ENCODE measurements at places on chromosomes 5 and 9.
A peak's percentile ranks its signal among the peaks of the same experiment; 100 is the strongest.

GRCh38 chr9:137748311-137748710, 129.3 kb upstream of the CACNA1B start:
- no peak for DNase-seq

GRCh38 chr5:81761270-81761669, 10.4 kb upstream of the SSBP2 start:
- no peak for DNase-seq

GRCh38 chr9:90642570-90643539, at the start of gene DIRAS2:
DIRAS2 (minus strand) TSS chr9:90642824; CDS start chr9:90613827, 28,997 bp downstream.
- no peak for DNase-seq

DNA sequence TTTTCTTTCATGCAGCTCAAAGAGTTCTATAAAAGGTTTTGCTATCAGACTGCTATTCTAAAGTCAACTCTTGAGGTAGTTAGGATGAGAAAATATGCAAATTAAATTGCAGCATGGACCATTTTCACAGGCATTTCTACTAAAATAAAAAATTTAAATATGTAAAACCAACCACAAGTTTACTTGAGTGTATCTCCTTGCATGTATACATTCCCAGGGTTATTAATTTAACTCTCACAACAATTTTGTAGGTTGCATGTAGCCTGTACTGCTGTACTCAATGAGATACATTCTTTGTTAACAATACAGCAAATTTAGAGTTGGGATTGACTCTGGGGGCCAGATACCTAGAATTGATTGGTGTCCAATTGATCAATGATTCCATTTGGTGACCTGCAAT, 265.8 kb downstream of the MED10 start:
- DNase-seq = no peak

DNA sequence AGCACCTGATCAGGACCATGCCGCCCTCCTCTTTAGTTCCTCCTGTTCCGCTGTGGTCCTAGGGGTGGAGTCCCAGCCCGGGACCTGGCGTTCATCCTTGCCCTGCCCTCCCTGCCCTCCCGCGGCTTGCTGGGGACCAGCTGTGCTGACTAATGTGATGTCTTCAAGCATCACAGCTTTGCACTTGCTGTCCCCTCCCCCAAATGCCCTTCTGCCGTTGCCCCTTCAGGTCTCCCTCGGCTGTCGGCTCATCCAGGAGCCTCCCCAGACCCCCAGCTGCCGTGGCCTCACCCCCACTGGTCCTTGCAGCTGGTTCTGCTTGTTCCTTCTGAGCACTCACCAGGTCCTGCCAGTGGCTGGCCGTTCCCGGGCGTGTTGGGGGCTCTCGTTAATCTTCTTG, 19.9 kb downstream of the RXRA start:
- DNase-seq = no peak

GRCh38 chr5:1538741-1539392, 15.1 kb upstream of the LPCAT1 start:
- no peak for DNase-seq

- no peak for DNase-seq
These were observed 81.8 kb downstream of the ANKRD33B start for GRCh38 chr5:10645671-10646070.

GRCh38 chr9:86795823-86796553, 151.3 kb downstream of the GAS1 start:
- DNase-seq = no peak

GRCh38 chr5:2193542-2194235, 311.0 kb upstream of the IRX4 start:
- no peak for DNase-seq

DNA sequence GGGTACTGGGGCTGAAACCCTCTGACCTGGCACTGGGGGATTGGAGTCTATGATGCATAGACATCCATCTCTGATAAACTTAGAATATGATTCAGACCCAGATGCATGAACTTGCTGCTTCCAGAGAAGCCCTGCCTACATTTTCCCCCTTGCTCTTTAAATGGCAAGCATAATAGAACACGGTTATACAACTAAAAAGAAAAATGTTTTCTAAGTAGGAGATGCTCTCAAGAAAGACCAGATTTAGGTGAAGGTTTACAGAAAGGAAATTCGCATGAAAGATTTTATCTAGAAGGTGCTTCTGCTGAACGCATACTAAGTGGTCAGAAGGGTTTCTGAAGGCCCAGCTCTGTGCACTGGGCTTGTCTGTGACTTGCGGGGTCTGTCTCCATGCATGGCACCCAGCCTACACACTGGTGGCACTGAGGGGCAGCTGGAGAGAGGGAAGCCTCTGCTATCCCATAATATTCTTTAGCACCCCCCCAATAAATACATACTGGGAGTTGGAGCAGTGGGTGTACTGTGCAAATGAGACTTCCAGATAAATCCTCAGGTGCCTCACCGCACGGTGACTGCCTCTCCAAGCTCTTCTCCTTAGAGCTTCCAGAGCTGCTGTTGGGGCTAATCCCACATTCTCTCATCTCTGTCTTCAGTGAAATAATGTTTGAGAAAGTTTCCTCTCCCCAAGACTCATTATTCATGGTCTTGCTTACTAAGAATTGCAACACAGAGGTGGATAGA, 114.6 kb downstream of the FSTL4 start:
- no peak for DNase-seq

GRCh38 chr9:129679537-129679936, 14.1 kb downstream of the PRRX2 start:
- no peak for DNase-seq

DNA sequence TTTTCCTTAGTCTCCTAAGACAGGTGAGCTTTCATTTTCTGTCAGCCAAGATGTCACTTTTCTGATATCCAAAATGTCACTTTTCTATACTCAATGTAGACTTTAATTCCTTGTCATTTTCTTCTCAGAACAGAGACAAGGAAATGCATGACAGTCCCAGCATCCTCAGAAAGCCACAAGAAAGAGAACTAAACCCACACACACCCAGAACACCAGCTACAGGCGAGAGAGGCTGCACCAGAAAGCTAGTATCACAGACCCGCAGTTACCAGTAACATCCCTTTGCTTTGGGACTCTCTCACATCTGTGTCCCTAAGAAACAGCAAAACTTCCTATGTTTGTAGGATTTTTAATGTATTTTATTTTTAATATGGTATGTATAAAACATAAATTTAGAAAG, 17.1 kb downstream of the TRMO start:
- peak; percentile 26 for DNase-seq

DNA sequence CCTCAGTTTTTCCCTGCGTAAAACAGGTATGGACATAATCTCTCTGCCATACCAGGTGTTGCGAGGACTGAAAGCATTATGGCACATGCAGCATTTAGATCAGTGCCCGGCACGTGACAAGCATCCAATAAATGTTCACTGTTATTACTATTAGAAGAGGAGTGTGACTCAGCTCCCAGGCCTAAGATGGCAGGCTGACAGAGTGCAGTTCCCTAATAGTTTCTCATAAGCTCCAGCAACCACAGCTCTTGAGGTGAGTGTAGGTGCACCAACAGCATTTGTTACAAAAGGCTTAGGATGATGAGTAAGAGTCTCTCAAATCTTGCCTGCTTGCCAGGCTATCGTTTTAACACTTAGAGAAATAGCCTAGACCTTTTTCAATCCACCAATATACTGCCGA, 28.9 kb upstream of the GLIS3 start:
- DNase-seq = no peak

DNA sequence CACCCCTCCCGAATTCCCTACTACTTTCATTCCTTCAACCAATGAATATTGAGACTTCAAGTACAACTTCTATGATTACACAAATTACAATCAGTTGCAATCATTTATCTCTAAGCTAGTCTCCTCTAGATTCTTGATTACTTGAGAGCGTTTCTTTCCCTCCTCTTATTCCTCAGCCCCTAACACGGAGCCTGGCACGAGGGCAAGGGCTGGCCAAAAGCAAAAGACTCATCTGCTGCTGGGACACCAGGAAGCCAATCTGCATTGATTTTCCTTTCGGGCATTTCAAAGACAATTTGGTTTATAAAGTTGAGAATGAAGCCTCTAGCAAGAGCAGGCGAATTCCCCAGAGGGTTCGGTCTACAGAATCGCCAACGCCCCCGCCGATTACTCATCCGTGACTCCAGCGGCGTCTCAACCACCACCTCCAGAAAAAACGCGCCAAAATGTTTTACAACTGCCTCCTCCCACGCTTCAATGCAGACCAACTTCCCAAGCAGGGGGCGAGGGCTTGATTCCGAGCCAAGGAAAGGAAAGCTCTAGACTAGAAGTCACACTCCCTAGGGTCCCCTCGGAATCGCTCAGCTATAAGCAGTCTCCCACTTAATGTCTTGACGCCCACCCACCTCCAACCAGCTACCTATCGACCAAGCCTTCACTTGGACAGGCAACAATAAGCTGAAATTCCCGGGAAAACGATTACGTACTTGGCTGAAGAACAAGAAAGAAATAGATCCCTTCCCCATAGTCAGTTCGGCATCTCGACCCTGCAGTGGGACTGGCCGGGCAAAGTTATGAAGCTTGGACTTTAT, 1.5 kb downstream of the PCSK1 start:
- DNase-seq = no peak

DNA sequence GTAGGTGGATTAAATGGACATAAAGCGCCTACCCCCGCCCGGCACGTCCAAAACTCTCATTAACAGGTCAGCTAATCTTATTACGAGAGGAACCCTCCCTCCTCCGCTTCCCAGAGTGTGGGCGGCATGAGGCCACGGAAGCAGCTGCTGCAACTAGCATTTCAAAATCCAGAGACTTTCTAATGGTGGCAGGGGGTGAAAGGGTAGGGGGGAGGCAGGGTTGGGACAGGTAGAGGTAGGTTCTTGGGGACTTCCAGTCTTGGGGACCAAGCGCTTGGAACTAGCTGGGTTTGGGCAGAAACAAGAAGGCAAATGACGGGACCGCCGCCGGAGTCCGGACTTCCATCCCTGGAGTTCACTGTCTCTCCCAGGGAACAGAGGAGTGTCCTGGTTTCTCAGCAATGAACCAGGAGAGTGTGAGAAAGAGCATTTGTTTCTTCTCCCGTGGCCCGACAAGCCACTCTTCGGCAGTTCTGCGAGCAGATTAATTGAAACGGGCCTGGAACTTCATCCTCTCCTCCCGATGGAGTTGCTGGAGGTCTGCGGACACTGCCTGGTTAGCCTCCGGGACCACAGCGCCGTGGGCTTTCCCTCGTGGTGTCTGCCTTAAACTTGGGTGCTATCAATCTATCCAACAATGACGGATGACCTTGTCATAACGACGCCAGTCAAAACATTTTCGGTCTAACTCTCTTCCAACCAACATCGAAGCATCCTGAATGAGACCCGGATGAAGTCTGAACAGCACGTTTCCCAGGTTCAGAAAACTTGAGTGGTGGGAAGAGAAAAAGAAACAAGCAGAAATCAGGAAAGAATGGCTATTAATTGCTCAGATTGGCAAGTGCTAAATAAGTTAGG, 1.6 kb upstream of the PRDM6 start:
- DNase-seq = no peak

DNA sequence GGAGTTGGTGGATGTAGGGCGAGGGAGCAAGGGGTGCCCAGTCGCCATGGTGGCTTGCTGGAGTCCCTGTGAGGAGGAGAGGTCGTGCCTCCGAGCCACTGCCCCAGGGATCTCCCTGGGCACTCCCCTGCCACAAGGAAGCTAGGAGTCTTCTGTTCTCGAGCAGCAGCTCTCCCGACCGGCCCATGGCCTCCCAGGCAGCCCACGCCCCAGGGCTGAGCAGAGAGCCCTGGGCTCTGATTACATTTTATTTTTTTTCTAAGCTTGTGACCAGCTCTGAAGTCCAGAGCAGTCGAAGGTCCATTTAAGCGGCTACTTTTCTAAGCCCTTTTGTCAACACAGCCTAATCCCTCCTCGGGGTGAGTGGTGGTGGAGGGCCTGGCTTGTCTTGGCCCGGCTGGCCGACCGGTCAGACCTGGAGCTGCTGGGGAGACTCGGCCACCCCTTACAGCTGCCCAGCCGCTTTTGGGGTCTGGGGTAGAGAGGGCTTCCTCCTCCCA, 2.1 kb downstream of the RXRA start:
- DNase-seq = no peak

DNA sequence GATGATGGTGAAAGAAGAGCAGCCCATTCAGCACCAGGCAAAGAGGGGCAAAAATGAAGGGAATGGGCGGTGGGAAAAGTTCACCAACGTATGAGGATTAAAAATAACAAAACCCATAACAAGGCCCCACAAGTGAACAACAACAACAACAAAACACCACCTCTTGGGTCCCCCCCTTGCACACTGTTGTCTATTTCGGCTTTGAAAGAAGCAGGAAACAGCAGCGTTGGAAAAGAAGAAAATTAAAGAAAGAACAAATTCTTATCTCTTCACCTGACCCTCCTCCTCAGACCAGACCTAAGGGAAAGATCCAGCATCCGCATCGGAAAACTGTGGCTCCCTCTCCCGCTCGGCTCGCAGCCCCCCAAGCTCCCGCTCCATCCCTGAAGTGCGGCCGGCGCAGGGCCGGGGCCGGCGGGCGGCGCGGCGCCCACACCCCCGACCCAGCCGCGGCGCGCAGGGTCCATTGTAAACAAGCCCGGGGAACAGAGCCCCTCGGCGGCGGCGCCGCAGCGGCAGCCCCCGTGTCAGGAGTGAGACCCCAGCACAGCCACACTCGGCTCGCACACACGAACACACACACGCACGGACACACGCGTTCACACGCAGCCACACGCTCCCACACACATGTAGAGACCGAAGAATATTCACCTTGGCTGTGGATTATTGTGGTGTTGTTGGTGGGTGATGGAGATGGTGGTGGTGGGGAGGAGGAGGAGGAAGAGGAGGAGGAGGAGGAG, 535 bp downstream of the RFX3 start:
- DNase-seq = no peak

GRCh38 chr5:78063495-78063894, 231.0 kb downstream of the AP3B1 start:
- no peak for DNase-seq

- DNase-seq = peak; percentile 10
These were observed 401.3 kb downstream of the BNC2 start for GRCh38 chr9:16469184-16469583.

DNA sequence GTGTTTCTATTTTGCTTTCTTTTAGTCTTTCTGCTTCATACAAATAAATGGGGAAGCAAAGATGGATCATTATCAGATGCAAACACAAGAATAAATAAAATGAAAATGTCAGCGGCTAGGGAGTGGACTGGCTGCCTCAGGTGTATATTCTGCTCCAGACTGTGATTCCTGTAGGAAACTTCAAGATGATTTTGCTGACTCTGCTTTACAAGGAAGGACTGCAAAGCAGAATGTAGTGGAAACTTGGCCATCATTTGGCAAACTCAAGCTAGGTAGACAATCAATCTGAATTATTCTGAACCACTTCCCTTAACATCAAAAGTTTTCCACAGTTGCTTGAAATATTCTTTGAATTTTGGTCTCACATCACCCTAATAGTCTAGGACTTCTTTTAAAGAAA, 38.1 kb upstream of the NREP start:
- DNase-seq = no peak

GRCh38 chr5:109611505-109611904, 78.2 kb upstream of the MAN2A1 start:
- no peak for DNase-seq

GRCh38 chr9:126154869-126155268, 171.8 kb upstream of the MVB12B start:
- DNase-seq = no peak

All from GDM1 (cell line).